Stimulated activated CD8-positive, alpha-beta memory T cell treated with anti-CD3 and anti-CD28 coated beads, Interleukin-4, amount 100 ng/mL, for 1 hour (primary cell): ENCODE measurements at places on chromosomes 1 and 21.

DNA sequence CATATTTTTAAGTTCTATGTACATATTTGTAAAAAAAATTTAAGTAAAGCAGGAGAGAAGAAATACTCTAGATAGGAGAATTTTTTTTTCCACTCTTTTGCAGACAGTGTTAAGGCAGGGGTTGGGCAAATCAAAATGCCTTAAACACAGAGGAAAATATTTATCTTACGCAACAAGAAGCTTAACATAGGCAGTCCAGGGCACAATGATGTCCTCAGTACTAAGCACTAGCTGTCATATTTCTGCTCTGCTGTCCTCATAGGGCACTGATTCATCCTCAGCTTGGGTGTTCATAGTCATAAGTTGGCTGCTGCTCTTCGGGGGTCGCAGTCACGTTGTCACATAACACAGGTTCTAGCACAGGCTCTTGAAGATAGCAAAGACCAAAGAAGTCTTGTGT is 247.4 kb downstream of the PTBP2 start:
- no peak for DNase-seq

- no peak for DNase-seq
Measured at GRCh38 chr1:231079163-231079562, 39.1 kb upstream of the FAM89A start.

DNA sequence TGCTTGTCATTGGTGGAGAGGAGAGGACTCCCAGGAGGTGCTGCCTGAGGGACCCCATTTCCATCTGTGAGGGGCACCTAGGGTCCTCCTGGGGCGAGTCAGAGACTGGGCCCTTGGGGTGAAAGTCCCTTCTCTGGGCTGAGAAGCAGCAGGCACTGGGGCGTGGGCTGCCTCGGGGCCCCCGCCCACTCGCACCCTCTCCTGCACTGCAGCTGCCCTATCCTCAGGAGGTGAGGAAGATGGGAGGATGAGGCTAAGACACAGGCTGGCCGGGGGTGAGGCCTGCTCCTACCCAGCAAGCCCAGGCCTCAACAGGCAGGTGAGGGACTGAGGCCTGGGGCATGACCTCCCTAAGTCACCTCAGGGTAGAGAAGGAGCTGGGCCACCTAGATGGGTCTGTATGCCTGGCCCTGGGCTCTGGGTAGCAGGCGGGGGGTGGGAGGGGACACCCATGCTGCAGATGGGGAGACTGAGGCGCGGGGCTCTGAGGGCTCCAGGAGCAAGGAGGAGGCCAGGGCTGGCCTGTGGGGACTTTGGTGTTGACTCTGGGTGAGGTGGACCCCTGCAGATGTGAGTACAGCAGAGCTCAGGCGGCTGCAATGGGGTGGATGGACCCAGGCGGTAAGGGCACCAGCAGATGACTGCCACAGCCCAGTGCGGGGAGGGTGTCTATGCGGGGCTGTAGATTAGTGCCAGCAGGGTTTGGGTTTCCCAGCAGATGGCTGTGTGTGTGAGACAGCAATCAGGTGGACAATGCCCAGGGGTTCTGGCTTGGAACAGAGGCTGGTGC is 10.4 kb upstream of the ZNF669 start:
- DNase-seq, result no peak

GRCh38 chr21:35775778-35776544 is 284.4 kb downstream of the SETD4 start:
- no peak for DNase-seq

- DNase-seq, result no peak
Measured at GRCh38 chr1:21338573-21339355, 48.5 kb upstream of the ECE1 start.

- DNase-seq, result no peak
Measured at GRCh38 chr1:2480986-2481364, 4.9 kb downstream of the PLCH2 start.

- DNase-seq, result no peak
Measured at GRCh38 chr1:157600236-157600635, 2.4 kb upstream of the FCRL4 start.

- DNase-seq, result no peak
Measured at GRCh38 chr21:29290240-29290639, 8.5 kb upstream of the BACH1 start.

DNA sequence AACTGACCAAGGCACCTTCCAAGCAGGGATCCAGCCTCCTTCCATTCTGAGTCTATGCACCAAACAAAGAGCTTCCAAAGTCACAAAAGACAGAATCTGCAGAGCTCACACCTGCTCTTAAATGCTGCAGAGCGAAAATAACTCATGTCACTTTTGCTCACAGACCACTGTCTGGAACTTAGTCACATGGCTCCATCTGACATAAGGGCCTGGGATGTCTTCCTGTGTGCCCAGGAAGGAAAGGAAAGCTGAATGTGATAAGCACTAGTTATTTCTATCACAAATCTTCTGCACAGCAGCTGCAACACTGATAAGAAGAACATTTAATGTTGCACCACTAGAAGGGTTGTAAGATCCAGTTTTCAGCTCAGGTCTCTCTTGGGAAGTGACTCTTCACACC is 39.5 kb upstream of the SGIP1 start:
- no peak for DNase-seq

DNA sequence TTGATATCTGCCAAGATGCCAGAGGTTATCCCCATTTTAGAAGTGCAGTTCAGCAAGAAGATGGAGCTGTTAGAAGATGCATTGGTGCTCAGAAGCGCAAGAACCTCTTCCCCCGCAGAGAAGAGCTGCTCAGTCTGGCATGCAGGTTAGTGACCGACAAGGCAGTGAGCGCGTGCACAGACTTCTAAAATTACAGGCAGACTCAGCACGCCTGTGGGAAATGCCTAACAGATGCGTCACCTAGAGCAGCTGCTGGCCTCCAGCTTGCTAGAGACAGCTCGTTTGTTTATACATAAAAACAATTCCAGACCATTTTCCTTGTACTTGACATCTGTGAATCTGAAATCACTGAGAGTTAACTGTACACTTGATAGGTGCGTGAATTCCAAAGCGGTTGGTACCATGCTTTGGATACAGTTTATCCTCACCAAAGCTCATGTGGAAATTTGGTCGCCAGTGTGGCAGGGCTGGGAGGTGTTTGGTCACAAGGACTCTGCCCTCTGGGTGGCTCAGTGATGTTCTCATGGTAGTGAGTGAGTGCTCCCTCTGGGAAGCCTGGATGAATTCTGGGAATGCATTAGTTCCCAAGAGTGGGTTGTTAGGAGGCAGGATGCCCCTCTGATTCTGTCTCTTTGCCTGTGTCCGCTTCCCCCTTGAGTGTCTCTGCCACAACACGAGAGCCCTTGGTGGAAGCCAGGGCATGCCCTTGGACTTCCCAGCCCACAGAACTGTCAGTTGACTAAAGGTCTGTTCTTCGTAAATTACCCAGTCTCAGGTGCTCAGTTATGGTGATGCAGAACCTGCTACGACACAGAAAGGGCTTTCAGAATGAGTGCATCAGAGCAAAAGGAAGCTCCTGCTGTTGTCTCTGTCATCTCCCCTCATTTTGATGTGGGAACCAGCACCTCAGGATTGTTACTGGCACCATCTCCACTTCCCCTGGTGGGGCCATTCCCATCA is 24.4 kb downstream of the SNAP47 start:
- no peak for DNase-seq

- DNase-seq, result no peak
Measured at GRCh38 chr1:6827630-6828165, 42.4 kb downstream of the CAMTA1 start.

- peak; percentile 17 for DNase-seq
Measured at GRCh38 chr1:246566813-246567645, 773 bp downstream of the CNST start.

DNA sequence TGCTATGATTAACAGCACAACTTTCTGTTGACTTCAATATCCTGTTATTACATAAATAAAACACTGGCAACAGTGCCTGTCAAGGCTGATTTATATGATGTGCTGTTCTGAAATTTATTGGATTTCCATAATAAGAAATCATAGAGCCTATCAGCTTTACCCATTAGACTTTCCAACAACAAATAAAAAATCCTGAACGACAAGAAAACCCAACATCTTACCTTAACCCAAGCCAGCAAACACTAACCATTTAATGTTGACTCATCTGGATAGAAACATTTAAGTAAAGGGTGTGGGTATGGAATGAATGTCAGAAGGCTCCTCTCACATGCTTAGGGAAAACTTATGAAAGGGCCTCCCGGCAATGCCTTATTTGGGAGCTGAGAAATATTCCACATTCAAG is 165.1 kb downstream of the SLC45A1 start:
- no peak for DNase-seq

DNA sequence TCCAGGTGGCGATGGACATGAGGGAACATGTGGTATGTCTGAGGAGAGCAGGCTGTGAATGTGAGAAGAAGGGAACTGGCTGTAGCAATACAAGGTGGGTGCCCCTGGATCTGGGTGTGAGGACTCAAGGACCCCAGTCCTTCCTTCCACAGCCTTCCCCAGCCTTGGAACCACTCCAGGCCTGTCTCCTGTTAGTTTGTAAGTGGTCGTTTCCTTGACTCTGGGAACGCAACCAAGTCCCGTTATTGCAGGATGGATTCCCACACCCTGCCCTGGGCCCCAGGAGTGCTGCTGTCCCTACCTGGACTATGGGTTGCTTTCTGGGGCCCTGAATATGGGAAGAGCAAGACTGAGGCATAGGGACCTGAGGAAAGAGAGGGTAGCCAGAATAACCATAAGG is 47.2 kb upstream of the VANGL1 start:
- no peak for DNase-seq

GRCh38 chr21:42149656-42150473 is 69.1 kb upstream of the ABCG1 start:
- no peak for DNase-seq

GRCh38 chr1:3415260-3416090 is 39.0 kb upstream of the ARHGEF16 start:
- DNase-seq, result no peak

- no peak for DNase-seq
Measured at GRCh38 chr1:26373281-26373680, 731 bp upstream of the ZNF683 start.

DNA sequence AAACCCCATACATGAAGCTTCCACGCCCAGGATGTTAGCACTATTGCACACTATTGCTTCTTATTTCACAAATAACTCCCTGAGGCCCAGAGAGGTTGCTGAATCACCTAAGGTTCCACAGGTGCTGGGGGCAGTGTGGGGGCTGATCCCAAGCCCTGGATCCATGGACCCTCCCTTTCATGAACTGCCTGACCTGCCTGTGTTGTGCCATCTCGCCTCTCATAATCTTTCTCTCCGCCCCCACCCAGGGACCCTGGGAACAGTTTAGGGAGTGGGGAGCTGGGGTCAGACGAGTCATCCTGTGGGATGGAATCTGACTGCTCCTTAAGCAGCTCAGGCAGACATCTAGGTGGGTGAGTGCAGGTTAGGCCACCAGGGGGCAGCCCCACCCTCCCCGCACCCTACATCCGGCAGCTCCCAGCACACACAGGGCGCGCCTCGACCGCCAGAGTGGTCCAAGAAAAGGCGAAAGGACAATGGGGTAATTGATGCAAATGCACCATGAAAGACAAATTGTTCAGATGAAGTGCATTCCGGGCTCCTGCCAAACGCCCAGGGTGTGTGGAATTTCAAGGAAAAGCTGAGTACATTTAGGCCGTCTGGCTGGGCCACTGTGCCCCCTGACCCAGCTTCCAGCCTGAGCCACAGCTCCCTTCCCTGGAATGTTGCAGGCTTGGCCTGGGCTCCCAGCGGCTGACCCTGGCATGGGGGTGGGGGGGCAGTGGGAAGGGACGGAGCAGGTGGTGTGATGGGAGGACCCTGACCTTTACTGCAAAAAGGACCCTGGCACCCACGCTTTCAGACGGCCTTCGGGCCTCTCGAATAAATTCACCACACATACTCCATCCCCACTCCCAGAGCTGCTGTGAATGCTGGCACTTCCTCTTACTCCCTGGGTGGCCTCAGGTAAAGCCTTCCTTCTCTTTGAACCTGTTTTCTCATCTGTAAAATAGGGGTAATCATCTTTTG is 20.8 kb downstream of the PHLDA3 start:
- DNase-seq, result no peak

DNA sequence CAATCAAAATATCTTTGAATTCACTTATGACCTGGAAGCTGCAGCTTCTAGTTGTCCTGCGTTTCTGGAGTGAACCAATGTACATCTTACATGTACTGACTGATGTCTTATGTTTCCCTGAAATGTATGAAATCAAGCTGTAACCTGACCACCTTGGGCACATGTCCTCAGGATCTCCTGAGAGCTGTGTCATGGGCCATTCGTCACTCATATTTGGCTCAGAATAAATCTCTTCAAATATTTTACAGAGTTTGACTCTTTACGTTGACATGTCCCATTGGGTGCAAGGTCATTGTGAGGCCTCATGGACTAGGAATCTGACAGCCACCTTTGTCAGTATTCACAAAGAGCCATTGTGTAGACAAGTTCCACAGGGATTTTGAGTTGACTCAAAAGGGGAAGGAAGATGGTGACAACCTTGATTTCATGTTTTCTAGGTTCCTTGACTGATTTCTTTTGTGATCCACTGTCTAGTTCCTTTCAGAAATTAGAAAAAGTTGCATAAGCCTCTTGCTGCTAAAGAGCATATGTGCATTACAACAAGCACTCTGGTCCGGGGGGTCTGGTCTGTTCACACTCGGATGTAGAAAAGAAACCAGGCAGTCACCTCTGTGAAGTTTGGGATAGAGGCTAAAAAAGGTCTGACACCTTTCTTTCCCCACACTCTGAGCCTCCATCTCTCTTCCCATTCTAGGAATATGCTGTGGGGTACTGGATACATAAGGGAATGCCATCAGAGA is 10.7 kb downstream of the CHI3L2 start:
- DNase-seq, result no peak

DNA sequence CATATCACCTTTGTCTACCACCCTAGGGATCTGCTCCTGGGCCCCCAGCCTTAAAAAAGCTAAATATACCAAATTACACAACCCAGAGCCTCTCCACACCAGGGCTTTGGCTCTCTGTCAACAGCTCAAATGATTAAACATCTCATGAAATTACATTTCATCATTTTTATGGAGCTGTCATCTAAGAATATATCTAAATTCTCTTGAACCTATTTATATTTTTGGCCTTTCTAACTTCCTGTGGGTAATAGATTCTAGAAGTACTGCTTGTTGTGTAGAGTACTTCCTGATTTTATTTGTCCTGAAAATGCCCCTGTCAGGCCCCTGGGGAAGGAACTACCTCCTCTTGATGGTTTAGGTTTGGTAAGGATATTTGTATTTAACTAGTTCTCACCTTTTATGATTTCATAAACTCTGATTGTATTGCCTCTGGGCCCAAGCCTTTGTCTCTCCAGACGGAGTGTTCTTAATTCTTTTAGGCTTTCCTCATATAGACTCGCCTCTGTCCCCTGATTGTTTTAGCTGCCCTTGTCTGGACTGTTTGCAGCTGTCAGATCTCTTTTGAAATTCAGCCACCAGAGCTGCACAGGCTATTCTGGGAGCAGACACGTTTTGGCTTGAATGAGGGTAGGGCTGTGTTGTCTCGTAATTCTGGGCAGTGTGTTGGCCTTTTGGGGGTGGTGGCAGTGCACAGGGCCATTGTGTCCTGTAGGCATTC is 16.6 kb downstream of the MYOG start:
- no peak for DNase-seq
